Occipital lobe (tissue), 3 donors: ENCODE measurements at places on chromosomes 16 and 17. TPM values are rescaled to one million over a fixed set of nuclear protein-coding genes. Genes with fewer than 3 reads are reported as not detected.

DNA sequence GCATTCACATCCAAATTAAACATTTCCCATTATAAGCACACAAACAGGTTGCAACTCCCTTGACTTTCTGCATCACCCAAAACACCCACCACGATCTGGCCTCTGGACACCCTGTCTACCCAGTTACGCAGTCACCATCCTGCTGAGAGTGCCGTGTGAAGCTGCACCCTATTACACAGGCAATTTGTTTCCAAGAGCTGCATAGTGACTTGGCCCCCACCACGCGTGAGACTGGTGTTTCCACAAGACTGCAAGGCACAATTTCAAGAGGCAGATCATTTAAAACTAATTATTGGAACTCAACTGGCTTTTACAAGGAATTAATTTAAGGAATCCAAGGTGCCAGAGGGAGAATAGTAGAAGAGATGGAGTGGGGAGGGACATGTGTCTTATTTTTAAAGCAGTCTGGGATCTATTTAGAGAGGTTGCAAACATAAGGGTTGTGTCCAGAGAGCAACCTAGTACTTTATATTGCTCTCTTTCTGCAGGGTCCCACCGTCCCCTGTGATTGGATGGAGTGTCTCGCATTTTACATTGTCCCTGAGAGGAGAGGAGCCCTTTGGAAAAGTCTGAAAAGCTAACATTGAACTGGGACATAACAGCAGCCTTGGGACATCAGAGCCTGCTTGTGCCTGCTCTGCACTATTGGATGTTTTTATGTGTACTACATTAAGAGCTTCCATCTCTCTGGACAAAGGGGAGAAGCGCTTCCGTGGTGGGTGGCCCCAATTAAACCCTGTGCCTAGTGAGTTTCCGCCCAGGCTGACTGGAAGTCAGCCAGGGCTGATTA lies 8.7 kb upstream of the ADAMTS18 start:
- DNase-seq, result no peak

DNA sequence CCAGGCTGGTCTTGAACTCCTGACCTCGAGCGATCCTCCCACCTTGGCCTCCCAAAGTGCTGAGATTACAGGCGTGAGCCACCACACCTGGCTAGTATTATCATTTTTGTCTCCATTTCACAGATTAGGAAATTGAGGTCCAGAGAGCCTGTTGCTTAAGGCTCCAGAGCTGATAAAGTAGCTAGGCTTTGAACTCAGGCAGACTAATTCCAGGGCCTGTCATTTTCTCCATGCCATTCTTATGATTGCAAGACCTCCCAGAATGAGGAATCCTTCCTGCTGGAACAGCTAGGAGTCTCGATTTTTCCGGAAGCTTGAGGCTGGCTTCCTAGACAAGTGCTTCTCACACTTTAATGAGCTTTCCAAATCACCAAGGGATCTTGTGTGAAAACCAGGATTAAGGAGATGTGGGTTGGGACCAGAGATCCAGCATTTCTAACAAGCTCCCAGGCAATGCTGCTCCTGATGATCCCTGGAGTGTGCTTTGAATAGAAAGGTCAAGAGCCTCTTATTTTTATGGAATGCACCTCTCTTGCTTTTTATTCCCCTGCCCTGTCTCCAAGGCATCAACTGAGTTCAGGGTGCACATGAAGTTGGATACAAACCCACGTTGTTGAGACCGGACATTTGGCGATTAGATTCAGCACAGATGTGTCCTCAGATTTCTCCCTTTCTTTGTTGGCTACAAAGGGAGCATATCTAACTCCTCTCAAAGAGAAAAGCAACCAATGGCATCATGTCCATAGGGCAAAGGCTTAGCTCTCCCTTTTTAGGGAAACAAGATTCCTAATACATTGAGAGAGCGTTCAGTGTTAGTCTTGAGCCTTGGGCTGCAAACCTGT lies 40.3 kb upstream of the FAM20A start:
- no peak for DNase-seq

GRCh38 chr16:12901597-12902461 lies at the start of gene SHISA9:
Gene SHISA9, plus strand, starts transcription at chr16:12901598.
- peak; percentile 48 for DNase-seq

The RAPGEFL1 gene
- 17.0 TPM for total RNA-seq

- DNase-seq, result no peak
Measured at GRCh38 chr17:8277317-8277716, 11.2 kb upstream of the RANGRF start.

GRCh38 chr17:57875290-57876022 lies 25.6 kb upstream of the MRPS23 start:
- DNase-seq, result peak; percentile 43

GRCh38 chr16:57462209-57462977 lies at the start of gene POLR2C:
Gene POLR2C, plus strand, starts transcription at chr16:57462679. Its CDS starts 46 bp downstream, at chr16:57462725.
- DNase-seq, result peak; percentile 79

DNA sequence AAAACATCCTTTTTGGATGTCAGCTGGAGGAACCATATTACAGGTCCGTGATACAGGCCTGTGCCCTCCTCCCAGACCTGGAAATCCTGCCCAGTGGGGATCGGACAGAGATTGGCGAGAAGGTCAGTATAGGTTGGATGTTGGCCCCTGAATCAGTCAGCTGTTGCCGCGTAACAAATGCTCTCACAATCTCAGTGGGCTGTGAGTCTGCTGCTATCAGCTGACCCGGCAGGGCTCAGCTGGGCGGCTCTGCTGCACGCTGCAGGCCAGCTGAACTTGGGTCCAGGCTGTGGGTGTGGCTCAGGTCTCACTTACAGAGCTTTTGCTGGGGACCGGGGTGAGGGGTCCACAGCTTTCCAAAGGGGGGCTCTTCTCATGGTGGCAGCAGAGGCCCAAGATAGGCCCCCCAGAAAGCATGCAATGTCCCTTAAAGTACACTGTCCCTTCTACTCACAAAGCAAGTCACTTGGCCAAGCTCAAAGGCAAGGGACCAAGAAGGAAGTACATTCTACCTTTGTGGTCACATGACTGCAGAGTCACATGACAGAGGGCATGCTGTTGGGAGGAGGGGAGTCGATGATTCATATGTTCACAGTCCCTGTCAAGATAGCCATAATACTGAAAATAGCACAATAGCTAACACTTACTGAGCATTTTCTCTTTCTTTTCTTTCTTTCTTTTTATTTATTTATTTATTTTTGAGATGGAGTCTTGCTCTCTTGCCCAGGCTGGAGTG lies 134.2 kb downstream of the ABCC1 start:
- no peak for DNase-seq

GRCh38 chr17:6857904-6858303 lies 26.4 kb upstream of the TEKT1 start:
- DNase-seq, result no peak

DNA sequence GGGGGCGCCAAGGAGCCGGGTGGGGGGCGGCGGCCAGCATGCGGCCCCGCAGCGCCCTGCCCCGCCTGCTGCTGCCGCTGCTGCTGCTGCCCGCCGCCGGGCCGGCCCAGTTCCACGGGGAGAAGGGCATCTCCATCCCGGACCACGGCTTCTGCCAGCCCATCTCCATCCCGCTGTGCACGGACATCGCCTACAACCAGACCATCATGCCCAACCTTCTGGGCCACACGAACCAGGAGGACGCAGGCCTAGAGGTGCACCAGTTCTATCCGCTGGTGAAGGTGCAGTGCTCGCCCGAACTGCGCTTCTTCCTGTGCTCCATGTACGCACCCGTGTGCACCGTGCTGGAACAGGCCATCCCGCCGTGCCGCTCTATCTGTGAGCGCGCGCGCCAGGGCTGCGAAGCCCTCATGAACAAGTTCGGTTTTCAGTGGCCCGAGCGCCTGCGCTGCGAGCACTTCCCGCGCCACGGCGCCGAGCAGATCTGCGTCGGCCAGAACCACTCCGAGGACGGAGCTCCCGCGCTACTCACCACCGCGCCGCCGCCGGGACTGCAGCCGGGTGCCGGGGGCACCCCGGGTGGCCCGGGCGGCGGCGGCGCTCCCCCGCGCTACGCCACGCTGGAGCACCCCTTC lies 484 bp downstream of the FZD2 start:
- no peak for DNase-seq
